ENCODE measurements at places on chromosomes 4 and X. TPM values are rescaled to one million over a fixed set of nuclear protein-coding genes. Genes with fewer than 3 reads are reported as not detected.

GRCh38 chr4:108830509-108831244 is 67.8 kb upstream of the ETNPPL start:
- DNase-seq: no peak

DNA sequence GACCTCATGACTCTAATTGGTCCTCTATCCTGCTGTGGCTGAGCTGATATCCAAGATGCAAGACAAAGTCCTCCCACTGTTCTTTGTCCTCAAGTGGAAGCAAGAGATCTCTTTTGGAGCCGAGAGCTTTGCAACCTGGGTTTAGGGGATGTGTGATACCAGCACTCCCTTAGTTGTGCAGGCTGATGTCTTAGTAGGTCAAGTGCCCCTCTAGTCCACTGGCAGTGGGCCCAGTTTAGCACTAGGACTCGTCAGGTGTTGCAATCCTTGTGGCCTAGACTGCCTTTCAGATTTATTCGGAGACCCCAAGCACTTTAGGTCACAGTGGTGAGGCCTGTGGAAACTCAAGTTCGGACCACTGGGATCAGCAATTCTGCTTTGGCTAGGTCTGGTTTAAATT is 64.0 kb downstream of the GPRASP3 start:
- DNase-seq: no peak

- peak; percentile 79 for DNase-seq
These were observed 10.9 kb downstream of the MTMR1 start for GRCh38 chrX:150704030-150704613.

GRCh38 chr4:68077737-68078136 is 51.9 kb downstream of the TMPRSS11F start:
- DNase-seq: no peak

- DNase-seq: no peak
These were observed 30.6 kb upstream of the IL9R start for GRCh38 chrX:155966876-155967275.

- no peak for DNase-seq
These were observed 60.9 kb downstream of the SH2D1A start for GRCh38 chrX:124407226-124407625.

Gene KLHL2
- total RNA-seq: 22.1 TPM

Gene SORCS2
- total RNA-seq: not detected

Gene RASL11B
- not detected for total RNA-seq

Gene RBM3
- 477 TPM for total RNA-seq

Gene BGN
- total RNA-seq: 479 TPM
